Renal cortical epithelial cell (primary cell): ENCODE measurements at places on chromosomes 7 and 10. TPM values are rescaled to one million over a fixed set of nuclear protein-coding genes. Genes with fewer than 3 reads are reported as not detected.

HMX2 gene
- total RNA-seq = not detected in 2 replicates

PHYHIPL gene
- 0.15 and 0.35 TPM in 2 replicates for total RNA-seq

DNA sequence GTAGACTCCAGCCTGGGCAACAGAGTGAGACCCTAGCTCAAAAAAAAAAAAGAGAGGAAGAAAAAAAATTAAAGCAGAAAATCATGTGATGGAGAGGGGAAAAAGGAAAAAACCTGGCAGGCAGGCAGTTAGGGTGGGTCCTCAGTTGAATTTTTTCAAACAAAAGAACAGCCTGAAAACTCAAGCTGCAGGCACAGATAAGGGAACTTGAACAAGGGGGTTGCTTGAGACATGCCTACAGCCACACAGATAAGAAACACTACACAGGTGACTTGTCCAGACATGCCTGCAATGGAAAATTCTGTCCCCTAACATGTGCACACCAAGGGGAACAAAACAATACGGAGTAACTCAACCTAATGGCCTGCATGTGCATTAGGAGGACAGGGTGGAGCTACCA is 19.2 kb downstream of the VIM start:
- no peak for DNase-seq

- DNase-seq = no peak
These were observed 45.5 kb upstream of the SRGN start for GRCh38 chr10:69042417-69042816.

DNA sequence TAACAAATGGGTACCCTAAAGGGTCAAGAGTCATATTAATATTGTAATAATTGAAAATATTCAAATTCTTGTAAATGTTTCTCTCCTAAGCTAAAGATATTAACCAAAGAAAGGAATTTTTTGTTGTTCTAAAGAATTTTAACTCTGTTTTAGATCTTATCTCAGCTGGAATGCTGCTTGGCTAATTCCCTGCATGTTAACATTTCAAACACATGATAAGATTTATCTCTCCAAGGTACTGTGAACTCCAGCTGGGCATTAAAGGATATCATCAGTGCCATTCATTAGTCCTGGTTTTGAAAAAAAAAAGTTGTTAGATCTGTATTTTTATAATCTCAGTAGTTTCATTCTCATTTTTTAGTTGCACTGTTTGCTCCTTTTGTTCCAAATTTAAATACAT is 76.9 kb downstream of the MAPK8 start:
- DNase-seq = no peak

- DNase-seq = no peak
These were observed 41.0 kb upstream of the C10orf120 start for GRCh38 chr10:122740640-122741039.

SLC29A3 gene
- 0.87 and 3.4 TPM in 2 replicates for total RNA-seq

ICA1 gene
- total RNA-seq = 13.7 and 26.6 TPM in 2 replicates

DNA sequence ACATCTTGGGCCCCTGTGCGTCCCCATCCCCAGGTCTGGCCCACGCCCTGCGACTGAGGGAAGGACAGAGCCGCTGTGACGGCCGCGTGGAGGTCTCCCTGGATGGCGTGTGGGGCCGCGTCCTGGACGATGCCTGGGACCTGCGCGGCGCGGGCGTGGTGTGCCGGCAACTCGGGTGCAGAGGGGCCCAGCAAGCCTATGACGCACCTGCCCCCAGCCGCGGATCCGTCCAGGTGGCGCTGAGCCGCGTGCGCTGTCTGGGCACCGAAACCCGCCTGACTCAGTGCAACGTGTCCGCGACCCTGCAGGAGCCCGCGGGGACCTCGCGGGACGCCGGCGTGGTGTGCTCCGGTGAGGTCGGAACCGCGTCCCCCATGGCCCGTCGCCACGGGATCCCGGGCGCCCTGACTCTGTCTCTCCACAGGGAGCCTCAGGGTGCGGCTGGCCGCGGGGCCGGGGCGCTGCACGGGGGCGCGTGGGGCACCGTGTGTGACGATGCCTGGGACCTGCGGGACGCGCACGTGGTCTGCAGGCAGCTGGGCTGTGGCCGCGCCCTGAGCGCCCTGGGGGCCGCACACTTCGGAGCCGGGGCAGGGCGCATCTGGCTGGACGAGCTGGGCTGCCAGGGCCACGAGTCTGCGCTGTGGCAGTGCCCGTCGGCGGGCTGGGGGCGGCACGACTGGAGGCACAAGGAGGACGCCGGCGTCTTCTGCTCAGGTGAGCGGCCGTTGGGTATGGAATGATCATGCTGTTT is 5.9 kb downstream of the SCART1 start:
- DNase-seq = no peak

DNA sequence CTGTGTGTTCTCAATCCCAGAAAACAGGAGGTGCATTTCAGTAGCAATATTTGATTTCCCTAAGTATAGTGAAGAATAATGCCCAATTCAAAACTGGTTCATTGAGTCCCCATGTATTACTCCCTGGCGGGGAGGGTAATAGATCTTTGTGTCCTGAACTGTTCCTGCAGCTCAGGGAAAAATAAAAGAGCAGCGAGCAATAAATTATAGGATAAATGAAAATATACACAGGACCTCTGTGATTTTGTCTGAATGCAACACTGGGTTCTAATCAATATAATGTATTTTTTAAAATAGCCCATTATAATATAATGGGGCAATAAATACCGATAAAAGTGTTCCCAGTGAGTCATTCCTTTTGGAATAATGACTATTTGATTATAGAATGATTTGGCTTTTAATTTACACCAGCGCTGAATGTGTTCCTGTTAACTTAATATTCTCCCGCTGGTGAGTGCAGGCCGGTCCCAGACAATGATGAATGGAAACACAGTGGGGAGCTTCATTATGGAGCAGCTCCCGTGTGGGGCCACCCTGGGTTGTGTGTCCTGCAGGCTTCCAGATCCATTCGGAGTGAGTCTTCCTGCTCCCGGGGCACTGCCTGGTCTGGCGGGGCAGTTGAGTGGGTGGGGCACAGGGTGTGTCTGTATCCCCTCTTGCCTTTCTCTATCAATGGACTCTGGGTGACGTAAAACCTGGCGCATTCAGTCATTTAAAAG is 263.1 kb downstream of the ACTR3B start:
- DNase-seq = no peak

DNA sequence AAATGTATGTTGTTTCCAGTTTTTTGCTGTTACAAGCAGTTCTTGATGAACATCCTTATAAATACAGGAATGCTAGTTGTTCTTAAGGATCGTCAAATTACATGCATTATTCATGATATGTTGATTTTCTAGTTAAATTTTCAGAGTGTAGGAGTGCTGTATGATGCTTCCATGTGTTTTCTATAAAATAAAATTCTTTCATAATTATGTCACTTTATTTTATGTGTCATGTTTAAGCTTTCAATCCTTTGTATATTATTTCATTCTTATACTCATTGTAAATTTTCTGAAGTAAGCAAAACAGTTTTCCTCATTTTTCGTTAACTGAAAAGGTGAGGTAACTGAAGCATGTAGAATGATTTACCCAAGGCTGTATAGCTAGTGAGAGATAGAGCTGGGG is 16.8 kb upstream of the MYPN start:
- no peak for DNase-seq

DNA sequence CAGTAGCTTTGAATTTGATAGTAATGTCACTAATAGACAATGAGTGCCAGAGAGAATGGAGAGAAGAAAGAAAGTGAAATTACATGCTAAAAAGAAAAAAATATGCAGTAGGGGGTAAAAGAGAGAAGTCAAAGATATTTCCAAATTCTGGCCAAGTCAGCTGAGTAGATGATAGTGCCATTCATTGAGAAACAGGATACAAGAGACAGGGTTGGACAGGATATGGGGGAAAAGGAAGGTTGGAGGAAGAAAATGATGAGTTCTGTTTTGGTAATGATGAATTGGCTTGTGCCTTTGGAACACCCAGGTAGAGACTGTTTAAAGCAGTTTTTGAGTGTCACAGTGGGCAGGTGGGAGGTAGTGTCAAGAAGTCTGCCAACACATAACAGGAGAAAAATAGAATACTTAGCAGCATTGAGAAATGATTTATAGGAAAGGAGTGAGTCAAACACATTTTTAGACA is 78.3 kb downstream of the LRRC17 start:
- no peak for DNase-seq

RBP4 gene
- total RNA-seq = 2.1 and 5.8 TPM in 2 replicates

GRCh38 chr7:157961731-157962457 is 625.1 kb downstream of the DNAJB6 start:
- DNase-seq = no peak

- DNase-seq = peak; percentile 21
These were observed 49.9 kb downstream of the ZNF365 start for GRCh38 chr10:62424026-62424425.

DNA sequence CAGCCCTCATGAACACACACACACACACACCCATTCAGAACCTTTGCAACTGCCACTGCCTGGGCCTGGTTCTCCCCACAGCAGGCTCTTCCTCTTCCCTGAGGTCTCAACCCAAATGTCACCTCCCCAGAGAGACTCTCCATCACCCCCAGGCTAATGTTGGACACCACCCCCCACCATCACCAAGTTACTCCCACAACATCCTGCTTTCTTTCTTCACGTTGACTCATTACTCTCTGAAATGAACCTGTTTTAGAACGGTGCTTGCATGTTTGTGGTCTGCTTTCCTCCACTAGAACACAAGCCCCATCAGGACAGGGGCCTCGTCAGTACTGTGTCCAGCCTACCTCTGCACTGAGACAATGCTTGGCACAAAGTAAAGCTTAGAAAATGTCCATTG is 16.0 kb downstream of the AFAP1L2 start:
- peak; percentile 81 for DNase-seq

DNA sequence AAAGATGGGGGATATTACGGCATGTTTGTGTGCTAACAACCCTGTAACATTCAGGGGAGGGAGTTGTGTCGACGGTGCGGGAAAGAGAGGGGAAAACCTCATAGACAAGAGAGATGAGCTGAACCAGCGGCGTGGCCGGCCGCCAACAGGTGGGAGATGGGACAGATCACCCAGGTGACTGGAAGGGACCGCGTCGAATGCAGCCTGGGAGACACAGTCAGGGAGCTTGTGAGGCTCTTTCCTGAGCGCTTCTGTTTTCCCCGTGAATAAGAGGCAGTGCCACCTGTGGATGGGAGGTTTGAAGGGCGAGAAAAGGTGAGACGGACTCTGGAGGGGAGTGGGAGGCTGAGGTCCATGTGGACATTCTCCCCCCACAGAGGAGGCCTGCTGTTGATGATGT is 9.9 kb upstream of the PRKAG2 start:
- DNase-seq = no peak

GPAM gene
- 8.5 and 14.9 TPM in 2 replicates for total RNA-seq

GRCh38 chr10:114356751-114357514 is 47.4 kb downstream of the AFAP1L2 start:
- peak; percentile 79 for DNase-seq

DNA sequence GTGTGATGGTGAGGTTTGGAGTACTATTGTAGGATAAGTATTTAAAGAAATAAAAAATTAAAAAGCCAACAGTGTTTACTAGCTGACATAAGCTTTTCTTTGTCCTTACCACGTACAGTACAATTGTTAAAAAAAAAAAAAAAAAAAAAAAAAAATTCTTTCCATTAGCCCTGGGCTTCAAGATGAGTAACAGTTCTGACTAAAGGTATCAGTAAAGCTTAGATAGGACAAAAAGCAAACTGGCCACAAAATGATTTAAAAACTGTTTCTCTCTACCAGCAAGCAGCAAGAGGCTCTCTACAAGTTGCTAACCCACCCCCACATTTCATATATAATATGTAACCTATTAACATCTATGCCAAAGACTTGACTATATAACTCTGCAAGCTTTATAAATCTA is 17.5 kb downstream of the HYCC1 start:
- DNase-seq = peak; percentile 34

GRCh38 chr7:23072048-23072447 is 33.5 kb upstream of the KLHL7 start:
- DNase-seq = no peak

GRCh38 chr10:127720142-127720541 is 16.8 kb upstream of the FOXI2 start:
- no peak for DNase-seq

DNA sequence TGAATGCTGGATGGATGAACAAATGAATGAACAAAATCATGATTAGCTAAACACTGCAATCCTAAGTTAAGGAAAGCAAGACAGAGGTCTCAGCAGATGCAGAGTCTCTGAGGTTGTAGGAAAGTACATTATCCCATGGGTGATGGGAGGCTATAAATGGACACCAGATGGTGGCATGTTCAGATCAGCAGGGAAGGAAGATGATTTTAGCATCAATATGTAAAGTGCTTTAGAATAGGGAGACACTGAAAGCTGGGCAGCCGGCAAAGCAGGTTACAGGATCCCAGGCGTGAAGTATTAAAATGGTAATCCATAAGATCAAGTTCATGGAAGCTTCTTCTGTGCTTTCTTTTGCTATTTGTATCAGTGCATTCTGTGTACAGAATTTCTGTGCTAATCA is 7.9 kb upstream of the RAPGEF5 start:
- DNase-seq = no peak

CCDC146 gene
- 10.8 and 13.2 TPM in 2 replicates for total RNA-seq

VWA2 gene
- total RNA-seq = 3.5 and 4.7 TPM in 2 replicates

DNA sequence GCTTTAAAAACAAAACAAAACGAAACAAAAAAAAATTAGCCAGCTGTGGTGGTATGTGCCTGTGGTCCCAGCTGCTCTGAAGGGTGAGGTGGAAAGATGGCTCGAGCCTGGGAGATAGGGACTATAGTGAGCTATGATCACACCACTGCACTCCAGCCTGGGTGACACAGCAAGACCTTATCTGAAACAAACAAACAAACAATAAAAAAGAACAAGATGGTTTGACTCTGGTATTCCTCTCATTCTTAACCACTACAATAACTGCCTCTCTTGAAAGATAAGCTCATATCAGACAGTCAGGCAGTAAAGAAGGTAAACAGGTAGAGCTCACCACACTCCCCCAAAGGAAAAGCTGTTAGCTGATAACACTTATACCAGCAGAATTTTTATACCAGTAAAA is 14.1 kb upstream of the DUSP5 start:
- DNase-seq = no peak

DNA sequence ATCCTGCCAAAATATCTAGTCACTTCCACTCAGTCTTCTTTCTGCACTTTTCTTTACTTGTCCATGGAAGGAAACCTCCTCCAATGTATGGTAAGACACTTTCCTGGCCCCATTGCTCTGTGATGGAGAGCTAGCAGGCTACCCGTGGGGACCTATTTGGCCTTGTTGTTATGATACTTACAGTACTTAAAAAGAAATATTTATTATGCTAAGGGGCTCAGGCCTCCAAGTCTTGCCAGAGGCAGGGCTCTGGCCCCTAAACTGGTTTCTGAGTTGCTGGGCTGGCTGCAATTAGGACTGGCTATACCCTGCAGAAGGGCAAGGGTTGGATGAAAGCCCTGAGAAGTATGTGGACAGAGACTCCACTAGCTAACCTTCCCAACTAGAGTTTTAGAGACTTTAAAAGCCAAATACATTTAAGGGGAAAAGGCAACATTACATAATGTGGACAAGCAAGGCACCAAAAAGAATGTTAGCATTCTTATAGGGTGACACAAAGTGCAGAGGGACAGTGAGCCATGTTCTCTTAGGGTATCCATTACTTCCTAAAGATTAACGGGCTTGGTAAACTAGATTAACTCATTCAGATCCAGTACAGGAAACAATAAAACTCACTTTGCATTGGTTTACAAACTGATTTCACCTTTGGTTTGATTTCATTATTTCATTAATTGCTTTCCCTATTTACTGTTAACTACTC is 84.9 kb upstream of the INHBA start:
- peak; percentile 51 for DNase-seq

- no peak for DNase-seq
These were observed 1.4 kb upstream of the TMEM139 start for GRCh38 chr7:143283381-143283780.

PNLIP gene
- not detected in 2 replicates for total RNA-seq

GRCh38 chr10:59585046-59585700 is 124.5 kb downstream of the SLC16A9 start:
- peak; percentile 43 for DNase-seq

SLC26A3 gene
- total RNA-seq = not detected in 2 replicates
